ENCODE measurements at places on chromosomes 4 and X.
A peak's percentile ranks its signal among the peaks of the same experiment; 100 is the strongest.

- DNase-seq, result no peak
These were observed 80.0 kb upstream of the NALF2 start for GRCh38 chrX:69424161-69424560.

DNA sequence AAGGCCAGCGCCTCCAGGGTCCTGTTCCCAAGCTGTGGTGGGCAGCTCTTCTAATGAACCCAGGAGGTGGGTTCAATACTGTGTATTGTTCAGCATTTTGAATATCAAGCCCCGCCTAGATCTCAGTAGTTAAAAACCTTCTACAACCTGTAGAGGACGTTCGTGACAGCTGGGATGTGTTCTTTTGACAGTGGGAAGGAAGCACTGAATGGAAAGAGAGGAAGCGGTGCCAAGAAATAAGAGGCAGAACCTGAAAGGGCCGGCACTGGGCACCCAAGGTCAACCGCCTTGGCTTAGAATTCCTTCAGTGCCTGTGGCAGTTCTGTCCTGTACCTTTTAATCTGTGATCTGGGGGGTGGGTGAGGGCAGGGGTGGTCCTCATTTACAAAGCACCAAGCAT, 73.1 kb downstream of the CC2D2A start:
- no peak for DNase-seq

GRCh38 chr4:172998527-172999469, 169.8 kb upstream of the GALNT7 start:
- DNase-seq, result no peak

DNA sequence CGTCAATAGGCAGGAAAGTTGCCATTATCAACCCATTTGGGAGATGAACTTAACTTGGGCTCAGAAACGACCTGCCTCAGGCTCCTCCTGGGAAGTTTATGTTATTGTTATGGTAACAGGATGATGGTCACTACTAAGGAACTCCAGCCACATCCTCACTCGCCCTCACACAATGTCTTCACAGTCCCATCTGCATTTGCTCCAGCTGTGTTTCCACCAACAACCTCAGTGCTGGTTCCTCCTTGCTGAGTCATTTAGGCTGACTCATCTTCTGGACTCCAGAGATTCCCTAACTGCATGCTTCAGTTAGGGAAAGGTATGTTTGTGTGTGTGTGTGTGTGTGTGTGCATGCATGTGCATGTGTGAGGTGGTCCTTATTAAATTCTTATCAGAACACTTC, 293.4 kb upstream of the BOD1L1 start:
- no peak for DNase-seq

- no peak for DNase-seq
These were observed 55.3 kb downstream of the TMPRSS11F start for GRCh38 chr4:68074397-68074796.

DNA sequence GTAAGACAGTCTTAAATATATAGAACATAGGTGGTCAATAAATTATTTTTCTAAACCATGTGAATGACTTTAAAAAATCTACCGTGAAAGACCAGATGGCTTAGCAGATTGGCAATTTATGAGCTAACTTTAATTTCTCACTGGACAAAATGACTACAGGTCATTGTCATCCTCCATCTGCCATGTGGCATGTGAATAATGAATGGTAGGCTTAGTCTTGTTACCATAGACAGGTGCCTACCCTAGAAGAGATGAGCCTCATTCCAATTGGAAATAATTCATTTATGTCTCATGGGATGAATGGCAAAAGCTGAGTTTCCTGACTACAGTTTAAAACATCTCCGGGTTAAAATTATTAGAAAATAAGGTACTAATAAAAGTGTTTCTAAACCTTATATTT, 1043.3 kb downstream of the FAT4 start:
- no peak for DNase-seq

DNA sequence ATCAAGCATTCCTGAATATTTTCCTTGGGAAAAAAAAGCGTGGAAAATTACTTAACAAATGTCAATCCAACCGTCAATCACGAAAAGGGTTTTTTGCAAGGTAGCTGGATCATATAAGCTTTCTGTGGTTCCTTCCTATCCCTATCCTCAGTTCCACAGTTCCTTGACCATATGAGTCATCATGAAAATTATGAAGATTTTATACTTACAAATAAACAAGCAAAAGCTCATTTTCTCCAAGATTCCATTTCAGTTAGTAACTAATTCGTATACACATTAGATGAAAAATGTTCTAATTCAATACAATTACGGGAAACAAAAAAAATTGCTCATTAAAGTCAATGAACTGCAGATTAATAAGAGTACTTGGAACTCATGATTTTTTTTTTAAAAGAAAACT, 228.8 kb downstream of the NSUN7 start:
- no peak for DNase-seq

DNA sequence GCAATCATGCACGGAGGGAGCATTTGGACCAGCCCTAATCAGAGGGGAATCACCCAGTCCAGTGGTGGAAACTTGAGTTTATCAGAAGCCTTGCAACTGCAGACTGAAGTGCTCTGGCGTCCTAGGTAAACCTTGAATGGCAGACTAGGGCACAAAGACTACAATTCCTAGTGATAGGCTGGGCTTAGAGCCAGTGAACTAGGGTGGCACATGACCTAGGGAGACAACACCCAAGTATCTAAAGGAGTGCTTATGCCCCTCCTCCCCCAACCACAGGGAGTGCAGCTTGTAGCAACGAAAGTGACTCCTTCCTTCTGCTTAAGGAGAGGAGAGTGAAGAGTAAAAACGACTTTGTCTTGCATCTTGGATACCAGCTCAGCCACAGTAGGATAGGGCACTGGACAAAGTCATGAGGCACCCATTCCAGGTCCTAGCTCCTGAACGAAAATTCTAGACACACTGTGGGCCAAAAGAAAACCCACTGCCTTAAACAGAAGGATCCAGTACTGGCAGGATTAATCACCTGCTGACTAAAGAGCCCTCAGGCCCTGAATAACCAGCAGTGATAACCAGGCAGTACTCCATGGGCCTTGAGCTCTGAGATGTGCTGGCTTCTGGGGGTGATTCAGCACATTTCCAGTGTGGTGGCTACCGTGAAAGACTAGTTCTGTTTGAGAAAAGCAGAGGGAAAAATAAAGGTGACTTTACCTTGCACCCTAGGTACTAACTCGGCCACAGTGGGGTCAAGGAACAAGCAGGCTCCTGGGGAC, 58.7 kb upstream of the STARD8 start:
- DNase-seq, result no peak

GRCh38 chr4:25590171-25590570, 65.5 kb upstream of the SLC34A2 start:
- no peak for DNase-seq

DNA sequence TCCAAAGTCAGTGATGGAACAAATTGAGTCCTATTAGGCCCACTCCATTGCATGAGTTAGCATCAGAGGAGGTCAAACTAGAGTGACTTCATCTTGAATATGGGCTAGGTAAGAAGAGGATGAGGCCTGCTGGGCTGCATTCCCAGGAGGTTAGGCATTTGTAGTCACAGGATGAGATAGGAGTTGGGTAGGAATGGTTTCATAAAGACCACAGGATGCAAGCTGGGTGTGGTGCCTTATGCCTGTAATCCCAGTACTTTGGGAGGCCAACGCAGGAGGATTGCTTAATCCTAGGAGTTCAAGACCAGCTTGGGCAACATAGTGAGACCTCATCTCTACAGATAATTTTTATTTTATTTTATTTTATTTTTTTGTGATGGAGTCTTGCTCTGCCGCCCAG, 26.8 kb downstream of the PDGFRA start:
- DNase-seq, result no peak

DNA sequence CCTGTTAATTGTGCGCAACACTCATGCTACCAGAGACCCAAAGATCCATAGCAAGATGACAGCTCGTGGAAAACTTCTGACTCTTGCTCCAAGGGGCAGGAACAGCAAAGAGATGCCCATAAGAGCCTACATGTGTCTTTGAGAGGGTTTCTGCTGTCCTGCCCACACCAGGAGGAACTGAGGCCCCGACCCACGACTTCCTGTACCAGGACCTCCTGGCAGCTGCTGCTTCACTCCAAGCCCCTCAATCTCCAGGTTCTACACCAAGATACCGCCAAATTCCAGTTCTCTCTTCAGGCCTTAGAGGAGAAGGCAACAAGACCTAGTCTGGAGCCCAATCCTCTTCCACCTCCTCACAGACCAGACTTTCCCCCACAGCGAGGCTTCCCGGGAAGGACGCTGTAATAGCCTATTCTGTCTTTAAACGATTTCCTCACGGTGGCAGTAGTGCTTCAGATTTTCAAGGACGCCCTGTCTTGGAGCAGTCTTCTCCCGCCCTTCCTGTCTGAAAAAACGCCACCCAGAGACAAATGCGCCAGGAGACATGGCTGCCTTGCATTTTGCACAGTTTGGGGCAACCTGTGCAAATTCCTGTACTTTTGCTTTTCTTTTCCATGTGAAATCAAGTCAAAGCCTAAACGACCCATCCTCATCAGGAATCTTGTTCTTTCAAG, 230.2 kb upstream of the STK26 start:
- peak; percentile 81 for DNase-seq
